ENCODE measurements at places on chromosomes 11 and 22. TPM values are rescaled to one million over a fixed set of nuclear protein-coding genes. Genes with fewer than 3 reads are reported as not detected.

Gene SMCO4
- total RNA-seq = 13.9 TPM

Gene GGT5
- 1.9 TPM for total RNA-seq

Gene OR8B3
- total RNA-seq = not detected

Gene DMC1
- 6.5 TPM for total RNA-seq

Gene PTPRCAP
- total RNA-seq = 0.44 TPM

Gene PRG2
- 0.37 TPM for total RNA-seq

Gene CHCHD10
- total RNA-seq = 1.00 TPM

Gene MS4A15
- not detected for total RNA-seq

Gene KRTAP5-1
- total RNA-seq = not detected

Data from uterine smooth muscle cell (primary cell).